ENCODE measurements at places on chromosomes 12 and 14.

- DNase-seq = no peak
Observed at GRCh38 chr12:65164244-65164643, 5.1 kb upstream of the LEMD3 start.

GRCh38 chr12:42282294-42282693 is 43.6 kb downstream of the ZCRB1 start:
- no peak for DNase-seq

DNA sequence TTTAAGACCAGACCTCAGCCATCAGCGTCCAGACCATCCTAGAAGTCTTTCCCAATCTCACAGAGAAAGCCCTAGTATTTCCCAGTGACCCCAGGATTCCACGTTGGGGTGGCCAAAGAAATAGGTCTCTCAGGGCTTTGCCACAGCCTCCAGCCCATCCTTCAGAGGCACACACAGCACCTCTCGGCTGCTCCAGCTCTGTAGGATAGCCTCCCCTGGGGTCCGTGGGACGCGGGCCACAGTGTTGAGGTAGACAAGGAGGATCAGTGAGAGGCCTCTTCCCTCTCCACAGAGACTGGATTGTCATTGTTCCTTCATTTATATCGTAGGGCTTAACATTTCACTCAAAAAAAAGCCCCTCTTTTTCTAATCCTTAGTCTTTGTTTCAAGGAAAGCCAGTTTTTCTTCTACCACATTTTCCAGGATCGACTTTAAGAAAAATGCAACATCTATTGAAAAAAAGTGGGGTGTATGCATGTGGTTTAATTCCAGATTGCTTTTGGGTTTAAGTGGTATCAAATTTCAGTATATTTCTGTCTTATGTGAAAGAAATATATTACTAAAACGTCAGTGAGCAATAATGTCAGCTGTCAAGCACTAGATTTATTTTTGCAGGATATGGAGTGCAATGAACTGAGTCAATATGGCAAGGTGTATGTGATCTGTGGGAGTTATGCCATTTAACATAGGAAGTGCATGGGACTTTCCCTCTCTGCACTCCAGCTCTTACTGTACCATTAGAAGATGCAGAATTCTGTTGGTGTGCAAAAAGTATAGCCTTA is 187.5 kb downstream of the MSRB3 start:
- DNase-seq = no peak

DNA sequence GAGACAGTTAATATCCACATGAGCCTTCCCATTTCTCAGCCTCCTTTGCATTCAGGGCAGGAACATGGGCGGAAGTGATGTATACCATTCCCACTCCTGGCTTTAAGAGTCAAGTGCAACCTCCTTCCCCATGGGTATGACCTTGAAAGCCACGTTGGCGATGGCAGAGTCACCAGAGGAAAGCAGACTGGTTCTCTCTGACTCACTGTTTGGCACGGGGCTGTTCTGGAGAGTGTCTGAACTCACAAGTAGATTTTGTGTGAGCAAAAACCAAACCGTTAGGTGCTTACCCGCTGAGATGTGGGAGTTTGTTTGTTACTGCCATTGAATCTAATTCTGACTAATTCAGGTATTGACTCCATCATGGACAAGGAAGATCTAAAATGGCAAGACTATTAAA is 36.7 kb upstream of the PZP start:
- DNase-seq = no peak

Measured in T47D (cell line).